Endodermal cell (in vitro differentiated cells): ENCODE measurements at places on chromosomes 5 and 9.
A peak's percentile ranks its signal among the peaks of the same experiment; 100 is the strongest.

DNA sequence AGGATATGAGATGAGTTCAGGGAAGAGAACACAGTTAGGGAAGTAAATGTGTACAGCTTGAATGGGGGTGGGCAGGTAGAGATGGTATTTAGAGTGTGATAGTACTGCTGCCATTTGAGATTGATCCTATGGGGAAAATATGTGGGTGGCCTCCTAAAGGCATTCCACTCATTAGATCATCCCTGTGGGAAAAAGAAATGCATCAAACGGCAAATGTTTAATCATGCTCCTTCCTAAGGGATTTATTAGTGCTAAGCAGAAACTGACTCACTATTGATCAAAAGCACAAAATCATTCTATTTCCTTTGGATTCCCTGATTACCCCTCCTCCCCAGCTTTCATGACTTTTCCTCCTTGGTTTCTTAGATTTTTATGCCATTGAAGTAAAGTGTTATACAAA, 36.4 kb upstream of the SMC5 start:
- H3K27ac ChIP-seq = no peak overlapping the region
- DNase-seq = no peak

DNA sequence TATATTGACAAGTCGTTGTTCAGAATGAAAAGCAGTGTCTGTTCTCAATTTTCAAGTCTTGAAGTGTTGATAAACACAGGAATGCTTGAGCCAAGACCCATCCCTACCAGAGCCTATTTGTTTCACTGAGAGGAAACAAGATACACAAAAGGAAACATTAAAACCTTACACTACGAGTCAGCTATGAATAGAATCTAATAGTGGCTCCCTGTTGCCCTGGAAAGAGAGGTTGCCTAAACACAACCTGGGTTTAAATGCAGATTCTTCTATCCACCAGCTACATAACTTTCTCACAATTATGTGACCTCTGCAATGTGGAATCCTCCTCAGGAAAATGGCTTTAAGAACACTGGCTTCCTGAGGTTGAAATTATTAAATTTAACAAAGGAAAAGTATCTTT, 29.1 kb upstream of the BNC2 start:
- no peak for DNase-seq
- H3K4me3 ChIP-seq = no peak overlapping the region
- no peaks in the 10 kb centered on the region for H3K36me3 ChIP-seq
- H3K4me1 ChIP-seq = no peaks in the 10 kb centered on the region
- no peaks in the 10 kb centered on the region for H3K27me3 ChIP-seq

GRCh38 chr5:26663500-26663899, 374.9 kb downstream of the CDH9 start:
- no peaks in the 10 kb centered on the region for H3K36me3 ChIP-seq
- no peak for DNase-seq
- H3K27me3 ChIP-seq = no peaks in the 10 kb centered on the region
- H3K27ac ChIP-seq = no peak overlapping the region

GRCh38 chr9:124381170-124381945, 33.9 kb downstream of the PSMB7 start:
- peaks cover 57% of the 10 kb centered on the region for H3K36me3 ChIP-seq
- H3K27me3 ChIP-seq = no peaks in the 10 kb centered on the region
- no peak overlapping the region for H3K4me3 ChIP-seq

GRCh38 chr5:159975462-159976019, 33.4 kb upstream of the TTC1 start:
- no peak for DNase-seq
- H3K4me3 ChIP-seq = no peak overlapping the region
- no peaks in the 10 kb centered on the region for H3K4me1 ChIP-seq

- H3K4me1 ChIP-seq = peaks cover 12% of the 10 kb centered on the region
- no peaks in the 10 kb centered on the region for H3K36me3 ChIP-seq
- no peak overlapping the region for H3K4me3 ChIP-seq
- peak; percentile 75 for DNase-seq
Observed at GRCh38 chr5:122182491-122182921, 53.2 kb downstream of the ZNF474 start.

GRCh38 chr9:129451089-129451656, 169.7 kb downstream of the C9orf50 start:
- H3K36me3 ChIP-seq = no peaks in the 10 kb centered on the region
- no peaks in the 10 kb centered on the region for H3K4me1 ChIP-seq
- peak; percentile 52 for DNase-seq
- no peak overlapping the region for H3K4me3 ChIP-seq
- H3K27ac ChIP-seq = peak overlapping the region; percentile 64

GRCh38 chr5:143302341-143303045, 101.0 kb downstream of the NR3C1 start:
- no peaks in the 10 kb centered on the region for H3K27me3 ChIP-seq
- H3K27ac ChIP-seq = no peak overlapping the region
- H3K4me3 ChIP-seq = no peak overlapping the region
- H3K36me3 ChIP-seq = peaks cover 41% of the 10 kb centered on the region

GRCh38 chr9:35863583-35863982, 6.6 kb downstream of the OR13J1 start:
- no peak overlapping the region for H3K27ac ChIP-seq
- no peaks in the 10 kb centered on the region for H3K4me1 ChIP-seq
- H3K27me3 ChIP-seq = peaks cover 10% of the 10 kb centered on the region

GRCh38 chr9:77605449-77606220, 42.5 kb downstream of the GNA14 start:
- H3K27me3 ChIP-seq = no peaks in the 10 kb centered on the region
- DNase-seq = no peak
- peaks cover 8% of the 10 kb centered on the region for H3K4me1 ChIP-seq
- H3K4me3 ChIP-seq = no peak overlapping the region
- no peak overlapping the region for H3K27ac ChIP-seq

DNA sequence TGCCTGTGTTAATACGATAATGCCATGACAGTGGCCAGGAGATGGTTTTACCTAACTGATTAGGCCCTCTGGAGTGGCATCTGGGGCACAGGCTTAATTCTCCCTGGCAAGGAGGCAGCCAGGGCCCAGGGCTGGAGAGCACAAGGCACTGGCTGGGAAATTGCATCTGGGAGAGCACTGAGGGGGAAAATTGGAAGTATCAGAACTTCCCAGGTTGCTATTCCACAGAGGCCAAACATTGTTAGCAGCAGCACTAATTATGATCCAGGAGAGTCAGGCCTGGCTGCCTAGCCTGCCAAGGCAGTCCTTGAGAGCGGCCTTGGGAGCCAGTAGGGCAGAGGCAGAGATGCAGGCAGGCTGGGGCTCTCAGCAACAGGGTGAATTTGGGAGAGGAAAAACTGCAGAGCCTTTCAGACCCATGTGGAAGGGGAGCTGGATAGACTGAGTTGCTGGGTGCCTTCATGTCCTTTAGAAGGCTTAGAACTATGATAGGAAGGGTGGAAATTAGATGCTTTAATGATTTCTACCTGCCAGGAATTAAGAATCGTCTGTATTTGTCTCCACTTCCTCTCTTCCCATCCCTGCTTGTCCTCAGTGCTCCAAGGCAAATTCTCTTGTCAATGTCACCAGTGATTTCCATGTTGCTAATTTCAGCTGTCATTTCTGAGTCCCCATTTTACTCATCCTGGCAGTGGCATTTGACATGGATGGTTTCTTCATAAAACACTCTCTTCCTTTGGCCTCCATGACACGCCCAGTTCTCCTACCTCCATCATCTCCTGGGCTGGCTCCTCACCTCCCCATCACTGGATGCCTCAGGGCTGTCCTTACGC, 56.1 kb upstream of the HSPA9 start:
- no peak for DNase-seq
- H3K4me3 ChIP-seq = no peak overlapping the region
- H3K4me1 ChIP-seq = no peaks in the 10 kb centered on the region

DNA sequence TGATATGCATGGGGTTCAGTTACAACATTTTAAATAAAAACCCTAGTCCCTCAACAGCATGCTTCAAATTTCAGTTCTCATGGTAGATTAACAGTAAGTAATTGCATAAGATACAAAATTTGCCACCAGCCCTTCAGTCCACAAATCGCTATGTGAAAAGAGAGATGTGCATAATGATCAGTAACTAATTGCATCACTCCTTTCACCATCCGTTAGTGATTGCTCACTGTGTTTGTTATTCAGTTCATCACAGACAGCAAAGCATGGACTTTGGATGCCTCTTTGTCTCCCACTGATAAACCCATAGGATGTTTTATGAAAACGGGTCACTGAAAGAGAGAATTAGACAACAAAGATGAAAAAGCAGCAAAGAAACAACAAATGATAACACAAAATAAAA, 103.2 kb downstream of the MCTP1 start:
- H3K27ac ChIP-seq = no peak overlapping the region
- H3K4me3 ChIP-seq = no peak overlapping the region
- DNase-seq = no peak
- H3K36me3 ChIP-seq = no peaks in the 10 kb centered on the region
- peaks cover 5% of the 10 kb centered on the region for H3K4me1 ChIP-seq

- no peaks in the 10 kb centered on the region for H3K36me3 ChIP-seq
- peak; percentile 92 for DNase-seq
- H3K27me3 ChIP-seq = peaks cover 21% of the 10 kb centered on the region
- H3K4me3 ChIP-seq = no peak overlapping the region
- no peak overlapping the region for H3K27ac ChIP-seq
- no peaks in the 10 kb centered on the region for H3K4me1 ChIP-seq
Observed at GRCh38 chr9:118522093-118523028, 818.2 kb downstream of the TLR4 start.

DNA sequence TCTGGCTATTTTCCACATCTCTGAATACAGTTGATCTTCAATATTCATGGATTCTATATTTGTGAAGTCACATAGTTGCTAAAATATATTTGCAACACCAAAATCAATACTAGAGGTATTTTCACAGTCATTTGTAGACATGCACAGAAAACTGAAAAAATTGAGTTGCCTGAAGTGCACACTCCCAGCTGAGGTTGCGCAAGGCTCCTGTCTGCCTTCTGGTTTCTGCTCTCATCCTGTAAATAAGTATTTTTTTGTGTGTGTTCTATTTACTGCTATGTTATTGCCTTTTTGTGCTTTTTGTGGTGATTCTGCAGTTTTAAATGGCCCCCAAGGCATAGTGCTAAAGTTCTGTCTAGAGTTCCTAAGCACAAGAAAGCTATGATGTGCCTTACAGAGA, 371.1 kb upstream of the GRAMD2B start:
- H3K4me1 ChIP-seq = peaks cover 4% of the 10 kb centered on the region
- no peaks in the 10 kb centered on the region for H3K36me3 ChIP-seq
- DNase-seq = no peak

GRCh38 chr5:76819851-76820525, 1.2 kb downstream of the F2RL1 start:
- DNase-seq = peak; percentile 79
- no peak overlapping the region for H3K27ac ChIP-seq
- H3K36me3 ChIP-seq = no peaks in the 10 kb centered on the region
- no peaks in the 10 kb centered on the region for H3K4me1 ChIP-seq
- H3K4me3 ChIP-seq = peak overlapping the region; percentile 91

GRCh38 chr5:1033606-1034420, 25.2 kb downstream of the NKD2 start:
- no peak for DNase-seq
- no peaks in the 10 kb centered on the region for H3K27me3 ChIP-seq
- no peak overlapping the region for H3K27ac ChIP-seq
- no peak overlapping the region for H3K4me3 ChIP-seq

- DNase-seq = no peak
- H3K4me1 ChIP-seq = no peaks in the 10 kb centered on the region
- H3K27ac ChIP-seq = no peak overlapping the region
- H3K36me3 ChIP-seq = no peaks in the 10 kb centered on the region
- no peak overlapping the region for H3K4me3 ChIP-seq
Observed at GRCh38 chr5:6907320-6907918, 194.2 kb downstream of the TENT4A start.

GRCh38 chr9:126144603-126145456, 181.8 kb upstream of the MVB12B start:
- H3K4me3 ChIP-seq = no peak overlapping the region
- no peak for DNase-seq
- no peak overlapping the region for H3K27ac ChIP-seq
- H3K36me3 ChIP-seq = no peaks in the 10 kb centered on the region
- H3K4me1 ChIP-seq = no peaks in the 10 kb centered on the region

DNA sequence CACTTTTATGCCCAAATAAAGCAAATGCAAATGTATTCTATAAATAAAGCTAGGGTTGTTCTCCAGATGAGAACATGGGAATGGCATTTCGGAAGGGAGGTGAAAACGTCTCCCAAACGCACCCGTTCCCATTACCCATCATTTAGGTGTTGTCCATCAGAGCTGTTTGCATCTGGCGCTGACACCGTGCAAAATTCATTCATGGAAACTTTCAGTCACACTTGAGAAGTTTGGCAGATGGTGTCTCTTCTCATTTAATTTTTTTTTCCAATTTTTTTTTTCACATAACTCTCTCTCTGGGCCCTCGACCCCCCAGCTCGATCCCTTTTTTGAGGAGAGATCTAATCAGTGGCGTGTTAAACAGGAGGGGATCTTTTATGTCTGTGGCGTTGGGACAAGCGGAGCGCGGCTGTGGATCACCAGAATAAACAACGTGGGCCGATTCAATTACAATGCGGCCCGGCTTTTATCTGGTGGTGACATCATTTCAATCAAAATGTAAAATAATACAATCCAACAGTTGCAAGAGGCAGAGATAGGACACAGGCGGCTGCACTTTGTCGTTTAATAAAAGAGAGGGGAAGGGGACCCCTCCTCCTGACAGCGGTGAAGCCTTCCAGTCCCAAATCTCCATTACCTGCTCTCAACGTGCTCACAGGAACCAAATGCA, 246.1 kb upstream of the IRX4 start:
- no peaks in the 10 kb centered on the region for H3K36me3 ChIP-seq
- H3K4me3 ChIP-seq = no peak overlapping the region
- no peaks in the 10 kb centered on the region for H3K4me1 ChIP-seq
- no peak for DNase-seq
- peak overlapping the region; percentile 90 for H3K27ac ChIP-seq

- no peak overlapping the region for H3K27ac ChIP-seq
- no peak for DNase-seq
- H3K4me1 ChIP-seq = no peaks in the 10 kb centered on the region
- H3K27me3 ChIP-seq = no peaks in the 10 kb centered on the region
Observed at GRCh38 chr5:133006653-133007052, 19.7 kb downstream of the ZCCHC10 start.

GRCh38 chr5:42429694-42430093, 6.5 kb downstream of the GHR start:
- H3K4me3 ChIP-seq = no peak overlapping the region
- no peaks in the 10 kb centered on the region for H3K36me3 ChIP-seq
- H3K27ac ChIP-seq = no peak overlapping the region

- no peak overlapping the region for H3K27ac ChIP-seq
- H3K4me1 ChIP-seq = no peaks in the 10 kb centered on the region
- no peak for DNase-seq
- H3K27me3 ChIP-seq = peaks cover 24% of the 10 kb centered on the region
Observed at GRCh38 chr9:132873403-132873802, 4.7 kb downstream of the AK8 start.

DNA sequence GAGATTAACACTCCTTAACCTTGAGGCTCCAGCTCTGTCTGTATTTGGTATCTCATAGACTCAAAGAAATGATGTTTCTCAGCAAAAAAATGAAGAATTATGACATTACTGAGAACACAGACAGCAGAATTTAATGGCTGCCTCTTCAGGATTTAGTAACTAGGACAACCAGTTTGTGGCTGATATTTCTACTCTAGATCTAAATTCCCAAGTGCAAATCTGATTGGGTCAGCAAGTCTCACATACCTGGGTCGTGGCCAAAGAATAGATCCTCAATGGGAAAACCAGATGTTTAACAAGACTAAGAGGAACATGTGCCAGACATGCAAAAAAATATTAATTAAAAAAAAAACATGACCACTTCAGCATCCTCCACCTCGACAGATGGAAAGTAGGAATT, 608.9 kb downstream of the DTWD2 start:
- H3K27me3 ChIP-seq = no peaks in the 10 kb centered on the region
- H3K4me1 ChIP-seq = no peaks in the 10 kb centered on the region
- no peak for DNase-seq
- no peak overlapping the region for H3K4me3 ChIP-seq
- no peaks in the 10 kb centered on the region for H3K36me3 ChIP-seq
